ENCODE measurements at places on chromosomes 12 and 14.

DNA sequence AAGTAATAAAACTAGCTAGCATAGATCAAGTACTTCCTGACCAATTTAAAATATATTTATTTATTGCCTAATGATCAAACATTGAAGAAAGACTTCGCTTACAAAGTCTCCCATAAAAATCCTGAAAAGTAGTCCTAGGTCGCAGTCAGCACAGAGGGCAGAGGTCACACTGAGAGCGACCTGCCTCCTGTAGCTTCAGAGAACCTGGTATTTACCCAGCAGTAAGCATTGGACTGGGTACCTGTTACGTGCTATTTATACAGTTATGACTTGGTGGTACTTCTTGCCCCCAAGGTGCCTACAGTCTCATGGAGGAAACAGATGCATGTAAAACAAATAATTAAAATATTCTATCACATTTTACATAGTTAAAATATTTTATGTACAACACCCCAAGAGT lies 274.1 kb upstream of the G2E3 start:
- no peak for DNase-seq

DNA sequence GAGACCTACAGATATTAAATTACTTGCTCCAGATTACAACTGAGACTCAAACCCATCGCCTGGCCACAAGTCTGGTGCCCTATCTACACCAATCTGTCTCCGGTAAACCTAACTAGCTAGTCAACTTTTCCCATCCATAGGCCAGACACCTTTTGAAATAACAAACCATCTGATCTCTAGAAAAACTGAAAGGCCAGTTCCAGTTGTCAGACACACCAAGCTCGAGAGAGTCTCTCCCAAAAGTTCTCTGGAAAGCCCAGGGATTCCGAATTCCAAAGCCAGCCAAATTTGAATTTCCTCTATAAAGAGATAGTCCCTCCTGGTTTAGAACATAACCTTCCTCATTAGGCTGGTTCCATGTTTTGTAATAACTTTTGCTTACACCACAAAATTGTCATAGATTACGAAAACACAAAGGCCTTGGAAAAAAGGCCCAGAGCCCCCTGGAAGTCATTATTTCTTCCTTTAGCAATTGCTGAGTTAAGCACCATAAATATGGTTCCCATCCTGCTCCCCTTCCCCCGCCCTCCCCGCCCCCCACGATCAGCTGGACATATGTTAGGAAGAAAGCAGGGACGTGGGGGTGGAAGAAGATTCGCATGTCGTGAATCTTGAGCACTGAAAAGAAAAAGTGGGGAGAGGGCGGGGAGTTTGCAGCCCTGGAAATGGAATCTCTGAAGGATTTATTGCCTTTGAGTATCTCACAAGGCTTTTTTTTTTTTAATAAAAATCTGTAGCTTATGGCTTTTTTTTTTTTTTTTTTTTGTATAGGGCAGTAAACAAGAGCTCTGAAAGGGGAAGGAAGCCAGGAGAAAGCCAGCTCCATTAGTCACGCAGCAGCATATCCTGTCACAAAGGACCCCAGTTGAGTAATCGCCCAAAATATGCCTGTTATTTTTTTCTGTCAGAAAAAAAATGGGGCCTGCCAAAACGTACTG lies 110.4 kb downstream of the ZFP36L1 start:
- no peak for DNase-seq

DNA sequence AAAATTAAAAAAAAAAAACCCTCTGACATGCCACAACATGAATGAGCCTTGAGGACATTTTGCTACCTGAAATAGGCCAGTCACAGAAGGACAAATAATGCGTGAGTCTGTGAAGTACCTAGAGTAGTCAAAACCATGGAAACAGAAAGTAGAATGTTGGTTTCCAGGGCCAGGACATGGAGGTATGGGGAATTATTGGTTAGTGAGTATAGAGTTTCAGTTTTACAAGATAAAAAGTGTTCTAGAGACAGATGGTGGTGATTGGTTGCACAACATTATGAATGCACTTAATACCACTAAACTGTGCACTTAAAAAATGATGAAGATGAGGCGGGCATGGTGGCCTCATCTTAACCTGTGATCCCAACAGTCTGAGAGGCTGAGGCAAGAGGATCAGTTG lies 47.6 kb upstream of the ZFP36L1 start:
- no peak for DNase-seq

GRCh38 chr12:95700316-95700785 lies 90.2 kb downstream of the NTN4 start:
- DNase-seq: no peak

DNA sequence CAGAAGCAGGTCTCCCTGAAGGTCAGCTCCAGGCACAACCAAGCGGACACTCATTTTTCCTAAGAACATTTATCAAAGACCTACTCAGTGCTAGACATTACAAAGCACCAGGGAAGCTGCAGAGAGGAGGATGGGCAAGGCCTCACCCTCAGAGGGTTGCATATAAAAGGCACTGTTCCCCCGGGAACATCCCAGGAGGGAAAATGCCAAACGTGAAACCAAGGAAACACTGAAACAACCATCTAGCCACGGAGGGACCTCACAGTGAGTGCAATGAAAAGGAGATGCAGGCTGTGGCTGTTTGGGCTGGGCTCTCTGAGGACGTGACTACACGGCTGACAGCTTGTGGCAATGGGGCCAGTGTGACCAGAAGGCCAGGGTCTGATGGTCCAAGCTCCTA lies 117.4 kb upstream of the VASH1 start:
- DNase-seq: no peak

DNA sequence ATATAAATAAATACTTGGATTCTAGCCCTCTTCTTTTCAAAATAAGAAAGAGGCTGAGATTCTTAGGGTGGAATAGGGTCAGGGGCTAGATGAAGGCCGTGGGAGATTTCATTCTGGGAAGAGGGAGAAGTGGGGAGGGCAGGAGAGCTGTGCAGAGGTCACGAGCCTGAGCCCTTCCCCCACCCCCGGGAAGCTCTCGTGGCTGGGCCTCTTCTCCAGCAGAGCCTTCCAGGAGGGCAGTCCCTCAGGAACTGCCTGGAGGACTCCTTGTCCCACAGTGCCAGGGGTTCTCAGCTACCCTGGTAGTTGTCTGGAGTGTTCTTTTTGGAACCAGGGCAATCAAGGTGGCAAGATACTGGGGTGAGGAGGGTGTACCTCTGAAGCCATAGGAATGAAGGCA lies 94.0 kb downstream of the ESR2 start:
- DNase-seq: no peak

GRCh38 chr14:57930241-57930975 lies 64.5 kb upstream of the SLC35F4 start:
- no peak for DNase-seq

DNA sequence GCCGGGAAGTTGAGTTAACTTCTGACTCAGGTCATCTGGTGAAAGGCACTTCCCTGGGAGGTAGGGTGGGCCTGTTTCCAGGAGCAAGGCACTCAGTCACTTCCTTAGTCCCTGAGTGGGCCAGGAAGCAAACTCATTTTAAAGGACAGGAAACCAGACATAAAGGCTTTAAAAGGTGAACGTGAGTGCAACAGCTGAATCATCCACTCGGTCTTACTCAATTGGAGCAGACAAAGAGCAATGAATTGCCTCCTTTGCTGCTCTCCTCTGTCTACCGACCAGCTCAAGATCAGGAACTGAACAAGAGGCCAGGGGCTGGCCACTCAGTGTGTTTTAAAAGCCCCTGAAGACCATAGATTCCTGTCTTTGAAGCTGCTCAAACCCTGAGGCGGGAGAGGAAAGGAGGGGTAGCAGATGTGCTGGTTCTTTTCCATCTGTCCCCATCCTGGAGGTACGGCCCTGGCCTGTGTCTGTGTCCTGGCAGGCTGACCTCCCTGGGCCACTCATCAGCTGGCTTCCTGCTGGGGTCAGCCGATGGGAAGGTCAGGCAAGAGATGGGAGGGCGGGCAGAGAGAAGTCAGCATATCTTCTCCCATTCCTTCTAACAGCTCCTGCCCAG lies 148.9 kb downstream of the PPM1H start:
- DNase-seq: no peak

Measured in left forelimb (tissue), 1 donor.